HuH-7 (cell line): ENCODE measurements at places on chromosomes 1 and 21.

GRCh38 chr1:243539636-243540035 is 283.8 kb downstream of the SDCCAG8 start:
- no peak for DNase-seq

DNA sequence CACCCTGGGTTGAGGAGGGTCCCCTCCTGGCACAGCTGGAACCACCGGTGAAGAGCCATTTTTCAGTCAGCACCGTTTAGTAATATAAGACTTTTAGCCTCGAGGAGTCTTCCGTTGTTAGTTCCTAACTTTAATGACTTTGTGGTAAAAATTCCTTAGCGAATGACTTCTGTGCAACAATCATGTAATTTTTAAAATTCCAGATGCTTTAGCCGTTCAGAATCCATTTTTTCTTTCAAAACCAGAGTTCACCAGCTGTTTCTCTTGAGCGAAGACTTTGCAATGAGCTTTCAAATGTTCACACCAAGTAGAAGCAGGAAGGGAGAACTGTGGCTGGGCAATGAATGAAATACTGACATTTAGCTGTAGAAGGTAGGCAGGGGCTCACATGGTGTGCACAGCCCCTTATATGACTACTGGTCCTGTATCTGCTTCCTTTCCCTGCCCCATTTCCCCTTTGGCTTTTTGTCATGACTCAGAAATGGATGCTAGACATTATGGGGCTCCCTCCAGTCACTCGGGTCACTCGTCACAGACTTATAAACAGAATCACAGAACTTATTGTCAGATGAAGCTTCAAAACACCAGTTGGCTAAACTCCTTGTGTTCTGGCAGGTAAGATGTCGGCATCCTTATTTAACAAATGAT is 4.1 kb downstream of the DISC1 start:
- DNase-seq, result no peak

- DNase-seq, result no peak
Measured at GRCh38 chr1:114133129-114133528, 20.5 kb downstream of the SYT6 start.

- no peak for DNase-seq
Measured at GRCh38 chr1:108600504-108600903, 40.6 kb downstream of the EEIG2 start.

GRCh38 chr1:161486806-161487741 is 18.2 kb upstream of the FCGR2A start:
- DNase-seq, result peak; percentile 58

GRCh38 chr1:75034376-75034775 is 99.8 kb upstream of the LHX8 start:
- no peak for DNase-seq

DNA sequence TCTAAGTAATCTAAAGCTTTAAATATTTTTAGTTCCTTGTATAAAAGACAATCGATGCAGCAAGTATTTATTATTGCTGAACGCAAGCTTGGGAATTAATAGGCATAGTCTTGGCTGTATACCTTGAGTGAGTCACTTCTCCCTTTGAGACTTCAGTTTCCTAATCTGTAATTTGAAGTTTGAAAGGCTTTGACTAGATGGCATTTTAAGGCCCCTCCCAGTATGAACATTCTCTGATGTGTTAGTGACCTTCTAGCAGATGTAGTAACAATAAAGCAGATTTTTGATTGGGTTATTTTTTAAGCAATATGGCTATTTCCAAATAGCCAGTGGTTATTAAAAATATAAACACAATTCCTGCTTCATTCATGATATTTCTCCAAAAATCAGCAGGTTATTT is 58.2 kb downstream of the DUSP10 start:
- DNase-seq, result no peak

- no peak for DNase-seq
Measured at GRCh38 chr1:94486990-94487389, 54.6 kb downstream of the F3 start.

GRCh38 chr1:100721526-100722207 is 2.1 kb downstream of the VCAM1 start:
- DNase-seq, result no peak

GRCh38 chr1:169529068-169529642 is 43.4 kb upstream of the SLC19A2 start:
- no peak for DNase-seq

- DNase-seq, result no peak
Measured at GRCh38 chr1:111628153-111628552, 8.6 kb downstream of the RAP1A start.

GRCh38 chr1:44100183-44100868 is 18.3 kb upstream of the KLF17 start:
- no peak for DNase-seq

DNA sequence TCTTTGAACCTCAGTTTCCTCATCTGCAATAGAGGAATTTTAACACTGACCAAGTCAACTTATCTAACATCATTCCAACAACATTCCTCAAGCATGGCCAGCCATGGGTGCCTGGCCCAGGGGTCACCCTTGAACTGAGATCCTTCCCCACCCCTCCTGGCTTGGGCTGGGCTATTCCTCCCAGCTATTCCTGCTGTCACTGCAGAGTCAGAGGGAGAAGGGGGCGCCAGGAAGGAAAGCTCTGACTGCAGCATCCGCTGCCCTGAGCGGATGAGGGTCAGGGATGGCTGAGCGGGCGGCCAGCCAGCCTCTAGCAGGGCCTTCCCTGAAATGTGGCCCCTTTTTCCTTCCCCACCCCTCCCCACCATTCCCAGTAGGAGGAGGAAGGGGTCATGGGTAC is 3.1 kb downstream of the TINAGL1 start:
- DNase-seq, result no peak

DNA sequence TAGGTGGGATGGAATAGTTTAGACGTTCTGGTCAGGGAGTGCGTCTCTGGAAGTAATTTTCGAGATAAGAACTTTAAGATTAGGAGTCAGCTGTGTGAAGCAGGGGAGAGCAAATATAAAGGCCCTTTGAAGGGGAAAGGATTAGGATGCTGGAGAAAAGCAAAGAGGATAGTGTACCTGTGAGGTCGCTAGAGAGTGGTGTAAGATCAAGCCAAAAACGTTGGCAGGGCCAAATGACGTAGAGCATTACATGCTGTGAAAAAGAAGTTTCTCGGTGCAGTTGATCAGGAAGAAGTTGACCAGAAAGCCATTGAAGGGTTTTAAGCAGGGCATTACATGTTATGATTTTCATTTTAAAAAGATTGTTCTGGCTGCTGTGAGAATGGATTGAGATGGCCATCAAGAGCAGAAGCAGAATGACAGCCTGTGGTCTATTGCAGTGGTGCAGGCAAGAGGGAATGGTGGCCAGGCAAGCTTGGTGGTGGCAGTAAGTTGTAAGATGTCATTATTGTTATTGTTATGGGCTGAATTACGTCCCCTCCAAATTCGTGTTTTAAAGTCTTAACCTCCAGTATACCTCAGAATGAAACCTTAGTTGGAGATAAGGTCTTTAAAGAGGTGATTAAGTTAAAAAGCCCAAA is 113.6 kb upstream of the KIF26B start:
- DNase-seq, result no peak

- DNase-seq, result no peak
Measured at GRCh38 chr1:79150576-79150975, 144.0 kb upstream of the ADGRL4 start.

DNA sequence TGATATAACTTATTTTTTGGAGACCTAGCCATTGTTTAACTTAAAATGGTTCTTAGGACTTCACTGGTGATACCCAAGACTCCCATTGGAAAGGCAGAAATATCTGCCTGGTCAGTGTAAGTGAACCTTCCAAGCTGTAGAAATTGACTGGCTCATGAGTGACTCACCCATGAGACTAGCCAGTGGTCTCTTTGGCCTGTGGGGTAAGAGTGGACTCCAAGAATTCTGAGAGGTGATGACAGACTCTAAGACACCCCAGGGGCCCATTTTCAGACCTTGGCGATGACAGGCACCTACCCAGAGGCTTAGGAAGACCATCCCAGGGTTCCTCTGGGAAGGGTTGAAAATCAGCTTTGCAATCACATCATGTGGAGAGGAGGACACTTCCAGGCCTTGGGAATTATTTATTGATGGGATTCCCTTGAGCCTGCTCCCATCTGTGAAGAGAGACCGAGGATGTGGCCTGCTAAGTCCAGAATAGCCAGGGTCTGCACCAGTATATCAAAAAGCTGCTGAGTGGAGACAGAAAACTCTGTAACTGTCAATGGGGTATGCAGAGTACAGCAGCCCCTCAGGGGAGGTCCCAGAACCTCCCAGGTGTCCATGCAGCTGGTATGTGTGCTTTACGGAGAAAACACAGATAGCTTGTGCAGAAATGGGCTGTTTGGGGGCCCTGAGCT is 78.9 kb downstream of the KAZN start:
- DNase-seq, result no peak

GRCh38 chr1:167792188-167792565 is 70.4 kb downstream of the MPZL1 start:
- no peak for DNase-seq

DNA sequence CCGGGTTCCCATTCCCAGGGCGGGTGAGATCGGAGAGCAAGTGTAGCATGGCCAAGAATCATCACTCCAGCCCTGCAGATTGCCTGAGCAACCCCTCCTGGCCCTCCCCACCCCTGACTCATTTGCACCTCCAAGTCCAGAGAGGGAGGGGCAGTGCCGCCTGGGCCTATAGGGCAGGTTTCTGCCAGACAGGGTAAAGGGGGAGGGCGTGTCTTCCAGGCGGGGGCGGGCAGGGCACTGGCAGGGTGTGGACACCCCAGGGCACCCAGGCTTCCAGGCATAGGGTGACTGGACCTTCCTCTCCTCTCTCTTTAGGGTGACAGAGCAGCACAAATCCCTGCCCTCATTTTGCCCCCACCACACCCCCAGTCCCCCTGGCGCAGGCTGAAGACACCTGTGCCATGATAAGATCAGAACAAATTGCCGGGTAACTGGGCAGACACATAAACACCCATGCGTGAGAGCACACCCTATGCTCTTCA is 3.2 kb upstream of the CRYBG2 start:
- no peak for DNase-seq

GRCh38 chr21:31410499-31411131 is 66.6 kb upstream of the TIAM1 start:
- no peak for DNase-seq

- no peak for DNase-seq
Measured at GRCh38 chr1:233479110-233479890, 134.6 kb upstream of the KCNK1 start.

DNA sequence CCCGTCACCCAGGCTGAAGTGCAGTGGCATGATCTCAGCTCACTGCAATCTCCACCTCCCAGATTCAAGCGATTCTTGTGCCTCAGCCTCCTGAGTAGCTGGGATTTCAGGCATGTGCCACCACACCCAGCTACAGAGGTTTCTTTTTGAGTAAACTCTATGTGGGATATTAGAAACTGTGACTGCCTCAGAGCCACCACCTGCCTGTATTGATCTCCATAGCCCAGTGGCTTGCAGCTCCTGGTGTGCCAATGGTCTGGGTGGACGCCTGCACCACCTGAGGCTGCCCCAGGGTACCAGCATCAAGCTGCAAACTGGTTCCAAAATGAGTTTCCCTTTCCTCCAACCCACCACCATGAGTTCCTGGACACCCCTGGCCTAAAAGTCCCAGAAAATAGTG is 89.7 kb upstream of the SLC44A3 start:
- DNase-seq, result no peak

GRCh38 chr21:34536311-34536710 is 24.3 kb upstream of the KCNE1 start:
- DNase-seq, result no peak

DNA sequence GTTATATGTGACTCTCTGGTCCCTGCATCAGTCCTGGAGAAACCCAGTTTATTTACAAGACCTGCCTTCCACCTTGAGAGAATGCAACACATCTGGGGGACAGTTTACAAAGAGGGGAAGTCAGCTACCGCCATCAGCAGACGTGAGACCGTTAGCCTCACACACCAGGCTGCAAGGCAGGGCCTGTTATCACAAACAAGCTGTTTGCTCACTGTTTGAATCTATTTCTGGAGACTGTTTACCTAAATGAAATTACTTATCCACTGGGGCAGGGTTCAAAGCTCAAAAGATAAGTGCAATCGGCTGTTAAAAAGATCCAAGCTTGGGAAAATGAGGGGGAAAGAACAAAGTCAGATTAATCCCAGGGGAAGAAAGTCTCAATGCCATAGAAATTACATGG is 134.4 kb downstream of the ZNF281 start:
- peak; percentile 44 for DNase-seq

GRCh38 chr21:42315296-42315891 is at the start of gene TFF3:
Gene TFF3, minus strand, starts transcription at chr21:42315409. Its CDS starts 35 bp downstream, at chr21:42315374.
- peak; percentile 67 for DNase-seq

GRCh38 chr1:2215329-2215728 is 12.8 kb upstream of the SKI start:
- DNase-seq, result no peak

DNA sequence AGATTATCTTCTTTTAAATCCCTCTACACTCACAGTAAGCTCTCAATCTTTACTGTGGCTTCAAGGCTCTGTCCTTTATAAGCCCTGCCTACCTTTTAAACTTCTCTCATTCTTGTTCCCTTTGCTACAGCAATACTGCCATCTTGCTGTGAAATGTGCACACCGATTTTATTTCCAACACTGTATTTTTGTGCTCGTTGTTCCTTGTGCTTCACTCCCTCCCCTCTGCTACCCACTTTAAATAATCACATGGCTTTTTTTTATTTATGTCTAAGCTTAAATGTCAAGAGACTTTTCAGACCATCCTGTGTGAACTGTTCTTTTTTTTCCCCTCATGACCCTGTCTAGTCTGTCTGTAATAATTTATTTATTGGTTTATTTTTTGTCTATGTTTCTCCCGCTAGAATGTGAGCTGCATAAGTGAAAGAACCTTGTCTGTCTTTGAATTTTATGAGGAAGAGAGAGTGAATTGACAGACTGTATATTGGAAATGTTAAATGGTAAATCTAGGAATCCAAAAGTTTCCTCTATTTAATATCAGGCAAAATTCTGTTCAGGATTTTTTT is 45.7 kb downstream of the ABCD3 start:
- peak; percentile 12 for DNase-seq

- DNase-seq, result no peak
Measured at GRCh38 chr1:156929596-156930238, 9.3 kb downstream of the LRRC71 start.

- no peak for DNase-seq
Measured at GRCh38 chr1:214391873-214392645, 111.1 kb downstream of the SMYD2 start.

DNA sequence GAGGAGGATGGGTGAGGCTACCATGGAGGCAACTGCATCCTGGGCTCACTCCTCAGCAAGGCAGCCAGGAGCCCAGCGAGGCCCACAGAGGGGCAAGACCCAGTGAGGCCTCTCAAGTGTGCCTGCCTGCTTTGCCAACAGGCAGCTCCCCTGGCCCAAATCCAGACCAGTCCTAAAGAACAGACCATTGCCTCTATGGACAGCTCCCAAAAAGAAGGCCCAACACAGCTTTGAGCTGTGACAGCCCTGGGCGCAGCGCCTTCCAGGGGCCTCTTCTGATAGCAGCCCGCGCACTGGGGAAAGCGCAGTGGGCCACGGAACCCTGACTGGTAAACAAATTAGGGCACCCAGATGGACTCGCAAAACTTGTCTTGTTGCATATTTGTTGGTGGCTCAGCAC is 25.5 kb downstream of the C1orf198 start:
- DNase-seq, result no peak

GRCh38 chr1:100585786-100586185 is 47.8 kb downstream of the GPR88 start:
- DNase-seq, result no peak

- no peak for DNase-seq
Measured at GRCh38 chr1:9042272-9042671, 16.0 kb upstream of the SLC2A7 start.
